Inflammatory macrophage treated with lipopolysaccharide for 1 hour (primary cell): ENCODE measurements at places on chromosomes 13 and 19.

DNA sequence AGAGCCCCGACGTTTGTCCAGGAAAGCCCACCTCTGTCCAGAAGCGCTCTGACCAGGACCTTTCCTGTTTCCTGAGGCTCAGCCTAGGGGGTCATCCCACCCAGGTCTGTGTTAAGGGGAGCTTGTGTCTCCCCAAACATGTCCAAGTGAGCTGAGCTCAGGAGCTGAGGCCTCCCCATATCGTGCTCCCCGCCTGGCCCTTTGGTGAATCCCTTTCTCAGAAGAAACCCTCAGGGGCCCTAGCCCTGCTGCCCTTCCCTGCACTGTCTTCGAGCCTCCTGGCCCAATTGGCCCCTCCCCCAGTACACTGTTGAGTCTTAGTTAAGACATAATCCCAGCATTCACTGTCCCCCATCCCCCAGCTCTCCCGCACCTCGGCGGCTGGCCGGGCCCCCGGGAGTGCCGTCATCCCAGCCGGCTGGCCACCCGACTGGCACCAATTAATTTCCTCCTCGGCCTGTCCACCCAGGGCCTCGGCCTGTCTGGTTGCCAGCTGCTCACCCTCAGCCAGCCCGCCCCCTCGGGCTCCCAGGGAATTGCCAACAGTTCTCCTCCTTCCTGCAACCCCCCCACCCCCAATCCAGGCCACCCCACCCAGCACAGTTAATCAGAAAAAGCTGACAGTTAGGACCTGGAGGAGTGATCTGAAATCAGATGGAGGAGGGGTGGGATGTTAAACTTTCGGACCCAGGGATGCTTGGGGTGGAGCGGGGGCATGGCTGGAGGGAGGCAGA lies 13.6 kb downstream of the IER2 start:
- DNase-seq = peak; percentile 29

GRCh38 chr13:23656637-23657371 lies 86.6 kb downstream of the TNFRSF19 start:
- DNase-seq = peak; percentile 90

DNA sequence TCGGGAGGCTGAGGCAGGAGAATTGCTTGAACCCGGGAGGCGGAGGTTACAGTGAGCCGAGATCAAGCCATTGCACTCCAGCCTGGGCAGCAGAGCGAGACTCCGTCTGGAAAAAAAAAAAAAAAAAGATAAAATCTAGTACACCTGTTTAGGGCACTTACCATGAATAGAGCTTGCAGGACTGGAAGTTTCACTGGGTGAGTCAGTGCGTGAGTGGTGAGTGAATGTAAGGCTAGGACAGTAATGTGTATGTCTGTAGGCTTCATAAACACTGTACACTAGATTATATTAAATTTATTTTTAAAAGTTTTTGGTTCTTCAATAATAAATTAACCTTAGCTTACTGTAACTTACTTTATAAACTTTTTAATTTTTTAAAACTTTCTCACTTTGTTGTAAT lies 22.9 kb downstream of the PPP5C start:
- no peak for DNase-seq

GRCh38 chr19:53642381-53643099 lies 10.7 kb downstream of the DPRX start:
- no peak for DNase-seq

DNA sequence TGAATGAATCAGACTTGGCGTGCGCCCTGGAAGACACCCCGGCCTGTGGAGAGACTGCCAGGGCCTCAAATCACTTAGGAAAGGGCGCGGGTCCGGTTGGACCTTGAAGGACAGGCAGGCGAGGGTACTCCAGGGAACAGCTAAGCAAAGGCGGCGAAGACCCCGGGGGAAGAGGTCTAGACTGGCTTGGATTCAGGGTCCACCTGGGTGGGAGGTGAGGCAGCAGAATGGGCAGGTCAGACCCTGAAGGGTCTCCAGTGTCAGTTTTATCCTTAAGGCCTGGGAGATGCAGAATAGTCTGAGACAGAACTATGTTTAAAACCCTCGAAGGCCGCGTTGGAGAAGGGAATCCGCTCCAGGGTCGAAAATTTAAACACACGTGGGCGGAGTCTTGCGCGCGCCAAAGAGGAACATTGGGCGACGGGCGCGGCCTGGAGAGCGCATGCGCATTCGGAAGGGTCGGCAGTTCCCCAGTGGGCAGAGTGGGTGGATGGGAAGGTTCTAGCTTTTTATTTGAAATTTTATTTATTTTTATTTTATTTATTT lies 567 bp upstream of the SMG9 start:
- DNase-seq = peak; percentile 86

- peak; percentile 38 for DNase-seq
These were observed 17.7 kb downstream of the TSHZ3 start for GRCh38 chr19:31331536-31331935.

- no peak for DNase-seq
These were observed 14.0 kb downstream of the FRY start for GRCh38 chr13:32045537-32045936.

GRCh38 chr13:107360010-107360409 lies 792.1 kb upstream of the ARGLU1 start:
- no peak for DNase-seq

- DNase-seq = no peak
These were observed 67.5 kb downstream of the B3GLCT start for GRCh38 chr13:31267126-31267784.

DNA sequence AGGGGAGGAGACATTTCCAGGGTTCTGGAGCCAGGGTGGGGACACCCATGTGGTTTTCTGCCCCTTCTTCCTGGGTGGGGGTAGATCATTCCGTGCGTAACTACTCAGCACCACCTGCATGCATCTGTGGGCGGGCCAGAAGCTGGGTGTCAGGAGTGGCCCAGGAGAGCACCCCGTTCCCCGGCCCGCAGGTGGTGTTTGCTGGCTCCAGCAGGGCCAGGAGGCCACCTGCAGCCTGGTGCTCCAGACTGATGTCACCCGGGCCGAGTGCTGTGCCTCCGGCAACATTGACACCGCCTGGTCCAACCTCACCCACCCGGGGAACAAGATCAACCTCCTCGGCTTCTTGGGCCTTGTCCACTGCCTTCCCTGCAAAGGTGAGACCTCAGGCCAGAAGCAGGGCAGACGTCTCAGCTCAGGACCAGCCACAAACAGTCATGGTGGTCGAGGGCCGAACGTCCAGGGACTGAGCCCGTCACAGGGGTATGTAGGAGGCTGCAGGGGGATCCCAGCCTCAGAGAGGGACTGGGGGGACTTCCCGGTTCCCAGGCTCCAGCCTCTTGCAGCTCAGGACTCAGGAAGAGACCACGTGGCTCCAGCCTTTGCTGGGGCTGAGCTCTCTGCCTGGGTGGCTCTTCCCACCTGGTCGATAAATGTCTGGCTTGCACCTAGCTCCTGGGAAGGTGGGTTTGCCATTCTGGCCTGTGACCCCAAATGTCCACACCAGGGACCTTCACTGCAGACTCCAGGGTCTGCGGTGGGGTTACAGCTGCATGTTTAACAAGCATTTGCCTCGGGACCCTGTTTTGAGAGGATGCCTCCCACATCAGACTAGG lies 1.6 kb downstream of the FSTL3 start:
- DNase-seq = no peak

- peak; percentile 49 for DNase-seq
These were observed 6.5 kb upstream of the PTOV1 start for GRCh38 chr19:49844138-49845095.

- peak; percentile 98 for DNase-seq
These were observed at the start of gene ZNF66 for GRCh38 chr19:20776083-20777076. Gene ZNF66, plus strand, starts transcription at chr19:20776304. Its CDS starts 144 bp downstream, at chr19:20776448.

DNA sequence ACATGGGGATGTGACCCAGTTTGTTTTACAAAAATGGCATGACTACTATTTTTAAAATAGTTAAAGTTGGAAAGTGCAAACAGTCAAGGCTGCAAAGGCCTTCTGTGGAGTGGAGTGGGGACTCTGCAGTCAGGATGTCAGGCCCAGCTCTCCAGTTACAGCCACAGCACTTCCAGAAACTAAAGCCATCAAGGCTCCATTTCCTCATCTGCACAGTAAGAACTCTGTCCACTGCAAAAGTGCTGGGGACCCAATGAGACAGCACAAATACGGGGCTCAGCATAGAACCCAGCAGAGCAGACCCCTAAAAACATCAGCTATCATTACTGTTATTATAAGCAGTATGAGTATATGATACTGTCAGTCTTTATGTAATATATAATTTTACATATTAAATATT lies 73.6 kb downstream of the SACS start:
- no peak for DNase-seq

GRCh38 chr19:54035215-54036178 lies 28.2 kb downstream of the VSTM1 start:
- DNase-seq = no peak

DNA sequence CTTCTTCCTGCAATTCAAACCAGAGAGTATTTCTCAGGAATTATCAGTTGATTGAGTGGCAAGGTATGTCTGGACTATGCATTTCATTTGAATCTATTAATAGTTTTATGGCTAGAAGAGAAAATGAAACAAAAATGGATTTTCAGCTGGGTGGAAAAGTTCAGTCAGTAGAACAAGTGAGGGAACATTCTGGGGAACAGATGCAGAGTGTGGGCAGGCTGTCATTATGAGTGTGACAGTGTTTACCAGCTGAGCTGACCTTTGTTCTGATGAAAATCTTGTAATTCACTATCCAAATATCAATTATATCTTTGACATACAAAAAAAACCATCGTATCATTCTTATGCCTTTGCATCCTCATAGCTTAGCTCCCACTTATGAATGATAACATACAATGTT lies 2.6 kb upstream of the CLC start:
- no peak for DNase-seq

DNA sequence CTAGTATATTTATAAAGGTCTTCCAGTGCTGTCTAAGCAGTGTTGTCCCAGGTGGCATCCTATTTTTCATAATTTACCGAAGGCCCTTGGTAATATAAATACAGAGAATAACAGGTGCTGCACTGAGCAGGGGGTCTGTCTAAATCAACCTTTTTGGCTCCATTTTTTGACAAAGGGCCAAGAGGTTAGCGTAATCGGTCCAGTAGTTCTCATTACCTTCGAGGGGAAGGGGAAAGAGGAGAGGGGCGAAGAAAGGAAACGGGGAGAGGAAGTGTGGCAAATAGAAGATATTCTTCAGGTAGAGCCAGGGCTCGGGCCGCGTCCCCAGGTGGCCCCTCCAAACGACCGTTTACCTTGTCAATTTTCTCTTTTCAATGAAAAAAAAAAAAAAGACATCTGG lies 749 bp upstream of the PAN3 start:
- peak; percentile 16 for DNase-seq

DNA sequence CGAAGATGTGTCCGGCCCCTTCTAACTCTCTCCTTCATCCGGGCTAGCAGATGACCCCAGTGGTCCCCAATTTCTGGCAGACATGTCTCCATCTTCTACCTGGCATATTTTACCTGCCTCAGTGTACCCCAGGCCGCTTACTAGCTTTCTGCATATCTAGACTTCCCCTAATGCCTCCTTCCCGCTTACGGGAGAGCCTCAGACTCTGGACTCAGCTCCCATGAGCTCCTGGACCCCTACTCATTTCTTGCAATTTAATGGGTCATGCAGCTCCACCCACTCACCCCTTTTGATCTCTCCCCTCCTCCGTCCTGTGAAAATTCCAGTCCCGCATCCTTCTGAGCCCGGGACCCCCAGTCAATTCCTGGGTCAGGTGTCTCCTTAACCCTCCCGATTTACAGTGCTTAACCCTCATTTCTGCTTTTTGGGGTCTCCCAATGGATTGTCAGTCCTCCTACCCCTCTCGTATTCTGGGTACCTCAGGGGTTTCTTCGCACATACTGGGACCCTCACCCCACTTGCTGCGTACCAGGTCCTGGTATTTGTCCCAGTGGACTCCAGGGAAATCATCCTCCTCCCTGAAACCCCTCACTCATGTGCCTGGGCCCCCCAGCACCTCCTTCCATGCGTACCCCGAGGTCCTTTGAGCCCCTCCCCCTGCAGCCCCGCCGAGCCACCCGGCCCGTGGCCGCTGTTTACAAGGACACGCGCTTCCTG lies 500 bp upstream of the JUNB start:
- DNase-seq = peak; percentile 29

GRCh38 chr19:4241824-4242430 lies 5.0 kb upstream of the YJU2 start:
- no peak for DNase-seq

- no peak for DNase-seq
These were observed 84.6 kb upstream of the TRPC4 start for GRCh38 chr13:37954191-37954590.

DNA sequence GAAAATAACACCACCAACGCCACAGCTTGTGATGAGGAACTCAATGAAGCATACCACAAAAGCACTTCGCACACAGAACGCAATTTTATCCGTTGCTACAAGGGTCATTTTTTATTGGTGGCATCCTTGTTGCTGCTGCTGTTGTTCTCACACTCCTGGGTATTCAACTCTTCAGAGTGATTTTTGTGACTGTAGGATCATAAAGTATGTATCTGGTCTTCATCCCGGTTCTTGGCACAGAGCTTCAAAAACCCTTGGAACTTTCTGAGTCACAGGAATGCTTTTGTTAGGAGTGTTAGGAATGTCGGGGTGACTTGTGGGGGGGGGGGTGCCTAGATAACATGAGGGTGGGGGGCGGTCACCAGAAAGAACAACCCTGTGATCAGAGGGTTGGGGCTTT lies 108.4 kb downstream of the ZNF557 start:
- DNase-seq = no peak

- peak; percentile 98 for DNase-seq
These were observed at the start of gene RPL18A for GRCh38 chr19:17859533-17860330. Gene RPL18A, plus strand, starts transcription at chr19:17859910. Its CDS starts 47 bp downstream, at chr19:17859957.

DNA sequence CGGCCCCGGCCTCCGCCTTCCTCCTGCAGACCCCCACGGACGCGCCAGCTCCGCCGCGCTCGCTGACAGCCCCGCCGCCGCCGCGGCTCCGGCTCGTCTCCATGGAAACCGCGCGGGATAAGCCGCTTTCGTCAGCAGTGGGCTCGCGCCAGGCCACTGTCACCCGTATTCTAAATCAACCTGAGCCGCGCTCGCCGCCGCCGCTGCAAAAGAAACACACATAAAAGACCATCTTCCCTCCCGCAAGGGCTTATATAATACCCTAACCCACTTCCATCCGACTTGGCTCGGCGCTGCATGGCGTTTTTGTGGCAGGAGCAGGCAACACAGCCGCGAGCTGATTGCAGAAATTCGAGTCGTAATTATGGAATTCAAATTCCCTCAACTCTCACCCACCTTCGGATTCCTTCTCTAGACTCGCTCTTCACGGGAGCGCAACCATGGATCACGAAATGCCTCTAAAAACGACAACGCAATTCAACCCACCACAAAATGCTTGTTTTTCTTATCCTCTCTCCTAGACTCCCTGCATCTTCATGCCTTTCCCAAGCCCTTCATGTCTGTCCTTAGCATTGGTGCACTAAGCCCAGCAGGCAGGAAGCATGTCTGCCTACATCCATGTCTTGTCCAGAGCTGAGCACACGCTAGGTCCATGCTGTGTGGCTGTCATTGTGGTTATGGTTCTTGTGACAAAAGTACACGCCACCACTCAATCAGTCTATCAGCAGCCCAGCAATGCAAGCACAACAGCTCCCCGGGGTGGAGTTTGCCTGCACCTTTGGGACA lies at the start of gene AMER2:
AMER2 (minus strand) TSS at position 772 of the 786 bp plus-strand sequence; CDS start at position 103, 669 bp downstream.
- no peak for DNase-seq

DNA sequence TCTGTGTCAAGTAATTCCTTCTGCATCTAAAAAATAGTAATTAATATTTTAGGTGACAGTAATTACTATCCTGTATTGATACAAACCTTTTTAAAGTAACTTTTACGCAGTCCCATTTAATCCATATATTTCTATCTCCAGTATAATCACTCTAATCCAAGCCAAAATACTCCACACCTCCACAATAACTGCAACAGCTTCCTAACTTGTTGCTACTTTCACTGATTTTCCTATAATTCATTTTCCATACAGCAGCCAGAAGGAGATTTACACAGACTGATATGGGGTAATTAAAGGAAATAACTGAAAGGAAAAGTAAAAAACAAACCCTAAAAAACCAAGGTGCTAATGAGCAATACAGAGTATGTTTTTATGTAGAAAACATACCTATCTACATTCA lies 64.9 kb downstream of the RBM26 start:
- no peak for DNase-seq
